Cortex of kidney (tissue), 1 donor: ENCODE measurements at places on chromosomes 6 and 20.

DNA sequence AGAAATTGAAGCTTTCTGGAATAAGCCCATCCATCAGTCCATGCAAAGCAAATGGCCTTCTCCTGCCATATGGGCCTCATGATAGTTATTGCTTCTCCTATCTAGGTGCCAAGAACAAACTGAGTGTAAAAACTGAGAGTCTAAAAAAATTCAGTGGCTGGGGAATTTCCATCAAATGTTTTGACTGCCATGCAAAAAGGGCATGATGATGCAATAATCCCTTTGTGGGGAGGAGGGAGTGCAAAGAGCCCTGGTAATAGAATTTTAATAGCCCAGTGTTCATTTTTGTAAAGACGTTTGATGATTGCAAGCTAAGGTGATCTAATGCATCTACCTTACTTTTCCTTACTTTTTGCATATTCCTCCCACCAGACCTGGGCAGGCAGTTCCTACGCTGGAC, 683.7 kb downstream of the EPM2A start:
- DNase-seq, result no peak

GRCh38 chr20:36173451-36173933, 19.0 kb downstream of the EPB41L1 start:
- DNase-seq, result no peak

GRCh38 chr6:506508-506907, 115.0 kb downstream of the IRF4 start:
- DNase-seq, result no peak

GRCh38 chr6:129672881-129673631, 36.9 kb downstream of the ARHGAP18 start:
- DNase-seq, result no peak

DNA sequence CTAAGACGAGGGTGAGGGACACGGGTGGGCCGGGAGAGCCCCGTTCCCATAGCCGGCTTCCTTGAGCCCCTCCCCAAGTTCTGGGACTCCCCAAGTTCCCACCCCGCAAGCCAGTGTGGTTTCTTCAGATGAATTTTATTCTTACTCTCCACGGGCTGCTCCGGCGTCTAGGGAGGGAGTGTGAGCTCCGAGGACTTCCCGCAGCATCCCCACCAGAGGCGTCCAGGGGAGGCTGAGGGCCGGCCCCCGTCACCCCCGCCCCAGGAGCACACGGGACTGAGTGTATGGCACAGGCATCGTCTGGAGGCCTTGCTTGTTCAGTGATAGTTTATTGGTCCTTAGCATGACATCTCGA, 10.0 kb upstream of the SLC4A11 start:
- no peak for DNase-seq

GRCh38 chr6:129491436-129491835, 218.5 kb downstream of the ARHGAP18 start:
- DNase-seq, result no peak

GRCh38 chr6:52953911-52954839, 40.9 kb downstream of the GSTA4 start:
- no peak for DNase-seq

GRCh38 chr6:34658605-34659265, 37.8 kb downstream of the ILRUN start:
- no peak for DNase-seq

- DNase-seq, result no peak
Measured at GRCh38 chr6:130362128-130362527, 3.7 kb upstream of the TMEM200A start.

- no peak for DNase-seq
Measured at GRCh38 chr6:157397660-157398059, 16.7 kb downstream of the ZDHHC14 start.
